ENCODE measurements at places on chromosomes 12 and 14.
A peak's percentile ranks its signal among the peaks of the same experiment; 100 is the strongest.

DNA sequence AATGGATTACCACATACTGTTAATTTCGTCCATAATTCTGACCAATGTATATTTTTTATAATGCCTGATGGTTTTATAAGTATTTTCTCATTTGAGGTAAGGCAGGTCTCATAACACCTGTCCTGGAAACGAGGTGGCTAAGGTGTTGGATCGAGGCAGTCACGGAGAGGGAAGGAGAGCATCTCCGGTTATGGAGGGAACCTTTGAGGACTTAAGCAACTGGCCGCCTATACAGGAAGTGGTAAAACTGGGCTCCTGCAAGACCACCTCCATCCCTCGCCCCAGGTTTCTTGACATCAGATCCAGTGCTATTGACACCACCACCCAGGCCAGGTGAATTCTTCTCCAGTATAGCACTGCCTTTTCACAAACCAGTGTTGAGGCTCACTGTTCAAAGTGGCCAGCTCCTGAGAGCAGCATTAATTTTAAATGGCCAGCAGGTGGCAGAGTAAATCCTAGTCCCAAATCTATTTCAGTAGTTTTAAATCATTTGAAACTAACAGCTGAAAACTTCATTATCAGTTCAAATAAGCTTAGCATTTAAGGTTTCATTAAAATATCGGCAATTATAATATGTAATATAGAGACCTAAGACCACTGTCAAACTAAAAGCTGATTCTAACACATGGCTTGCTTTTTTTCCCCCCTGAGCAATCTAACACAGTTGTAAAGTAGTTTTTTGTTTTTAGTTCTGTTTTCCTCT, 100.8 kb downstream of the PPM1A start:
- DNase-seq, result peak; percentile 22

GRCh38 chr12:2179953-2180736, 127.4 kb downstream of the CACNA1C start:
- DNase-seq, result no peak

GRCh38 chr12:14950982-14951746, 10.2 kb downstream of the ARHGDIB start:
- DNase-seq, result no peak

GRCh38 chr14:105473033-105473676, 1.5 kb upstream of the CRIP2 start:
- DNase-seq, result no peak

GRCh38 chr12:87779858-87780498, 249.2 kb downstream of the C12orf50 start:
- no peak for DNase-seq

DNA sequence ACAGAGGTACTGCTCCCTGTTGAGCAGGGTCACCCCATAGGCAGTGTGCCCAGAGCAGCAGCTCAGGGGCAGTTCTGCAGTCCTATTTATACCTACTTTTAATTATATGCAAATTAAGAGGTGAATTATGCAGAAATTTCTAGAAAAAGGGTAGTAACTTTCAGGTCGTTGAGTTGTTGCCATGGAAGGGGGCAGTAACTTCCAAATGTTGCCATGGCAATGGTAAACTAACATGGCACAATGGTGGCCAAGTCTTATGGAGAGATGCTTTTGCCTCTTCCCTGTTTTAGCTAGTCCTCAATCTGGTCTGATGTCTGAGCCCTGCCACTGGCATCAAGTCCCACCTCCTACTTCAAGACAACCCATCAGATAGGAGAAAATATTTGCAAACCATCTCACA, 30.4 kb upstream of the P2RX7 start:
- DNase-seq, result no peak

GRCh38 chr12:129594098-129594497, 309.7 kb downstream of the TMEM132D start:
- no peak for DNase-seq

GRCh38 chr14:88005978-88006851, 1.3 kb downstream of the GPR65 start:
- no peak for DNase-seq

DNA sequence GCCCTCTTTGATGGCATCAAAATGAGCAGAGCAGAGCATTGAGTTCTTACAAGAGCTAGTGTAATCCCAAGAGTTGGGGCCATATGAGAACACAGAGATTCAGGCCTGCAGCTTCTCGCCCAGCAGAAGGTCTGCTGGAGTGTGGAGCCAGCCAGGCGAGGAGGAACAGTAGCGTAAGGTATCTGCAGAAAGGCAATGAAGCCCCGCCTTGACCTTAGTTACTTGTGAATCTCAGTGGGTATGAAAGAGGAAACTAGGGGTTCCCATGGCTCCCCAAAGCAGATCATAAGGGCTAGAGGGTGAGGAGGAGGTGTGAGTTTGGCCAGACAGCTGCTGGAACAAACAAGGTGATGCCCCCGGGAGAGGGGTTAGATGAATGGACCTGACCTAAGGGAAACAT, 49.4 kb downstream of the SLC8A3 start:
- DNase-seq, result no peak

- no peak for DNase-seq
Observed at GRCh38 chr12:63144556-63144955, 6.4 kb downstream of the AVPR1A start.

- DNase-seq, result no peak
Observed at GRCh38 chr12:12839873-12840579, 26.9 kb downstream of the DDX47 start.

DNA sequence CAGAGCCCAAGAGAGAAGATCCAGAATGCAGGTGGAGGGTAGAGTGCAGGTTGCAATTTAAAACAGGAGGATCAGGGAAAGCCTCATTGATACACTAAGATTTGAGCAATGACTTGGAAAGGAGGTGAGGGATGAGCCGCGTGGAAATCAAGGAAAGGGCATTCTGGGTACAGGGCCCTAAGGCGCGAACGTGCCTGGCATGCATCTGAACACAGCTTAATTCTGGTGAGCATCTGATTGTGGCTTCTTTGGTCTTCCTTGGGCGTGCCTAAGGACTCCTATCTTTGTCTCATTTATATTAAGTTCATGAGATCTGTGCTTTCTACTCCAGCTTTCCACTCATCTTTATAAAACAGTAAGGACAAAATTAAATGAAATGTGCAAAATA, 79.3 kb downstream of the NTF3 start:
- no peak for DNase-seq

- no peak for DNase-seq
Observed at GRCh38 chr14:77083082-77083481, 15.0 kb upstream of the CIPC start.

DNA sequence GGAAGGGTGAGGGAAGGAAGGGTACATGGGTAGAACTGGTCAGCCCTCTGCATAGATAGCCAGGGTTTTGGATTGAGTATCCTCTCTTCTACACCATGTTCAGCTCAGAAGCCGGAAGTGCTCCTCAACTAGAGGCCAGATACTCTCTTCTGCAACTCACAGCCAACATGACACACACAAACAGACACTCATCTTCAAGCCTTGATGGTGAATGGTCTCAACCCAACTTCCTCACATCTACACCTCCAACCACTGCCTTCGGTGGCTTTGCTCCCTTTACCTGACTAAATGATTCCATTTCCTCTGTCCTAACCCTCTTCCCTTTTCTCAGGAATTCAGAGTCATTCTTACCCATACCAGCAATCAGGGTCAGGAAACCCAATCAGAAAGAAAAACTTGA, 7.6 kb upstream of the FKBP11 start:
- DNase-seq, result no peak

DNA sequence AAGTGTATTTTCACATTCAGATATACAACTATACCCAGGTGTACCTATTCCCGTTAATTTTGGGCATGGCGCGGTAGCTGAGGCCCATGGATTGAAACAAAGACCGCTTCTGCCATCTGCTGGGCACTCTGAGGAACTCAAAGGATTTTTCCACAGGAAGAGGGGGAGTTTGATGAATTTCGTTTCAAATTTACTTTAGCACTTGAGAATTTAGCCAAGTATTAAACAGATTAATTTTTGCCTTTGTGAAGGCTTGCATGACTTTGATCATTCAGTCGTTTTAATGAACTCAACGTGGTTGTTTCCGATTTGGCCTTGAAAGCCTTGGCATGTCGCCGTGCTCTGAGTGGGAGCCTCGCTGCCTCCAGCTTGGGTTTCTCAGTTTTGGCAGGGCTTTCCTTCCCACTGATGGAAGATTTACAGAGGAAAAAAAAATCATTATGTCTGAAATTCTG, 153.2 kb upstream of the DDHD1 start:
- DNase-seq, result peak; percentile 18

DNA sequence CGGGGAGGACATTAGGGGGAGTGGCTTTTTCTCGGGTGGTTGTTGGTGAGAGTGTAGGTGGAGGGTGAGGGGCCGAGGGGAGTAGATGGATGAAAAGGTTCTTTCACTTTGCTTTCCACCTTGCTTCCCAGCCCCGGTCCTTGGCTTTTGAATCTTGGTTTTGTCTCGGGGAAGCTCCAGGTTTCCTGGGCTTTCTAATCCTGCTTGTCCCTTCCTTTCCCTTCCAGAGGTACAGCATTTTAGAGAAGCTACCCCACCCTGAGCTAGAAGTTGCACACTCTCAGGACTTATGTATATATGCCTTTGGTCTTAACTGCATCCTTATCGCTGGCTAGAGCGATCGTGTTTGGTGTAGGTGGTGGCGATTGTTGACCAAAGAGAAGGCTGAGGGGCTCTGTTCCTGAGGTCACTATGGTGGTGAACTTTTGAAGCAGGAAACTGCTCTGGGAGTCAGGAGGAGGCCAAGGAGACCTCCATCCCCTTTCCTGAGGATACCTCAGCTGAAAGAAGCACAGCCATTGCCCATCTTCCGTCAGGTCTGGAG, 862 bp downstream of the PIP4K2C start:
- no peak for DNase-seq

- peak; percentile 33 for DNase-seq
Observed at GRCh38 chr14:68248481-68249255, 429.1 kb downstream of the RAD51B start.

DNA sequence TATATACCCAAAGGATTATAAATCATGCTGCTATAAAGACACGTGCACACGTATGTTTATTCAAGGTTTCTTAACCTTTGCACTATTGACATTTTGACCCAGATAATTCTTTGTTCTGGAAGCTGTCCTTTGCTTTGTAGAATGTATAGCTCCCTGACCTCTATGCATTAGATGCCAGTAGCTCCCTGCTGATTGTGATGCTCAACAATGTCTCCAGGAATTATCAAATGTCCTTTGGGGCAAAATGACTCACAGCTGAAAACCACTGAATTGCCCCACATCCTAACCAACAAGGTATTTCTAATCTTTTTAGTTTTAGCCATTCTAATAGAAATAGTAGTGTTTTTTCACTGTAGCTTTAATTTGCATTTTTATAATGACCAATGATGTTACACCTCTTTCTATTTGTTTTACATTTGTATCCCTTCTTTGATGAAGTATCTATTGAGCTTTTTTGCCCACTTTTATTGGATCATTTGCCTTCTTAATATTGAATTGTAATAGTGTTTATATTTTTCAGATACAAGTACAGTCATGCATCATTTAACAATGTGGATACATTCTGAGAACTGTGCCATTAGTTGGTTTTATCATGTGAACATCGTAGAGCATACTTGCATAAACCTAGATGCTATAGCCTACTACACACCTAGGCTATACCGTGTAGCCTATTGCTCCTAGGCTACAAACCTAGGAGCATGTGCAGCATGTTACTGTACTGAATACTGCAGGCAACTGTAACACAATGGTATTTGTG, 10.4 kb upstream of the NOPCHAP1 start:
- DNase-seq, result no peak
